ENCODE measurements at places on chromosomes 3 and 15. TPM values are rescaled to one million over a fixed set of nuclear protein-coding genes. Genes with fewer than 3 reads are reported as not detected.

ATP2B2 gene
- not detected for total RNA-seq

SLC24A5 gene
- total RNA-seq = not detected

GRCh38 chr3:172908771-172909270 is 158.3 kb downstream of the ECT2 start:
- DNase-seq = no peak

DNA sequence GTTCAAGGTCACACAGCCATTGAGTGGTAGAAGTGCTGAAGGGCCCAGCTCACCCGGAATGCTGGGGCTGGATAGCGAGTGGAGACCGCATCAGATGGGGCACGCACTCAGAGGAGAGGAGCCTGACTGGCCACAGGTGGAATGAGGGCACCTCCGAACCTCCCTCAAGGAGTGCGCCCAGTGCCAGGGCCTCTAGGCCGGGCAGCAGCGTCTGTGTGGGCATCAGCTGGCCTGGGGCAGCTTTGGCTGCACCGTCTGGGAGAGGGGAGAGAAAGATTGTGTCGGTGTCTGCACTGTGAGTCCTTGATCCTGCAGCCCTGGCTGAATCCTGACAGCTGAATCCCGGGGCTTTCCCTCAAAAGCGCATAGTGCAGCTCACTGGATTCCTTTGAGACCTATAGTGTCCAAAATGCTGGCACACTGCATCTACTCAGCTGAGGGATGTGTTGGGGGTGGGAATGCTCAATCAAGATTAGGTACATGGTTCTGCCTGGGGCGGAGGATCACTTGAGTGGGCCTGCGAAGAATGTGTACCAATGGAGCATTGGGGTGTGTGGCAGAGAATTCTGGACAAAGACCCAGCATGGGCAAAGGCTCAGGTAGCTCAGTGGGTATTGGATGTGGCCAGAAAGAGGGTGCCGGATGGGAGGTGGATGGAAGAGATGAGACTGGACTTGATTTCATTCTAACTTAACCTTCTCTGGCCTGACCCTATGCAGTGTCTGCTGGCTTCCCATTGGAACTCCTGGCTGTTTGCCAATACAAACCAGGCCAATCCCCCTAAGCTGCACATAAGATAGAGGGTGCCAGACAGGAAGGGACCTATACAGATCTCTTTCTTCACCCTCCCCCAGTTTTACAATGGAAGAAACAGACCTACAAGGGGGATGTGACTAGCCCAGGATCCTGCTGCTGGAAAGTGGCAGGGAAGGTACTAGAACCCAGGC is 950 bp downstream of the ANKDD1A start:
- DNase-seq = no peak
